ENCODE measurements at places on chromosomes 2 and 18.

GRCh38 chr2:63044362-63045327 is 6.0 kb upstream of the OTX1 start:
- DNase-seq = no peak

DNA sequence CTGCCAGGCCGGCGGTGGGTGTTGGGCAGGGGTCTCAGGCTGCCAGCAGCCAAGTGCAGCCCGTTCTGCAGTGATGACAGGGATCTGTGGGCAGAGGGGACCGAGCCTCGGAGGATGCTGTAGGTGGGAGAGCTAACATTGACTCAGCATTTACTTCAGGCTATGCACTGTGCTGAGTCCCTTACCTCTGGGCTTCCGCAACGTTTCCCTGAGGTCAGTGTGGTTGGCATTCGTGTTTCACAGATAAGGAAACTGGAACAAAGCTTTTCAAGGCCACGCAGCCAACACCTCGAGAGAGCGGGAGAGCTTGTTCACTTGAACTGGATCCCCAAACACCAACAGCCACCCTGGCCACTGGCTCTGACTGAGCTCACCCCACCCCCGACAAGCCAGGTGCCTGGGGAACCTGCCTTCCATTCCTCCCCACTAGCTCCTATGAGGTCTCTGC is 839 bp upstream of the GPR148 start:
- no peak for DNase-seq

DNA sequence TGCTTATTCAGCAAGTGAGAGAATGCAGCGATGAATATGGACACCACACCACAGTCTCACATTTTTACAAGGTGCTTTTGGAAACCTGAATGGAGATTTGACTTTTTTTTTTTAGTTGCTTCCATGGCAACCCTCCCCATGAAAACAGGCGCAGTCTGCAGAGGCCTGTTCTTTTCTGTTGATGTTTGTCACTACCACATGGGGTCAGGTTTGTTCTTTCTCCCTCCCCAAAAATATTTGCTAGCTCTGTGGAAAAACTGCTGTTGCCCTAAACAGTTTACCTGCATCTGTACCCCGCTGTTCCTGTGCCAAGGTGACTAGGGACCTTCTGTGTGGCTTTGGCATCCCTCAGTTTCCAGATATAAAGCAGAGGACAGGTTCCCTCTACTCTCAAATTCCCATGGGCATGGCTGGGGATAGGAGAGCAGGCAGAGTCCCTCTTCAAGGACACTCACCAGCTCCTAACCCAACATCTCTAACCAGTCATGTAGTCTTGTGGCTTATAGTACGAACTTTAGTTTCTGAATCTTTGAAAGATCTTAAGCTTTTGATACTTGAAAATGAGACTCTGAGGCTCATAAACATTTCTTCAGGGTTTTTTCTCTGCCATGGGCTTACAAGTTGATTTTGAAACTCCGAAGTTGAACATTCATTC is 14.7 kb upstream of the MAPRE2 start:
- DNase-seq = no peak

DNA sequence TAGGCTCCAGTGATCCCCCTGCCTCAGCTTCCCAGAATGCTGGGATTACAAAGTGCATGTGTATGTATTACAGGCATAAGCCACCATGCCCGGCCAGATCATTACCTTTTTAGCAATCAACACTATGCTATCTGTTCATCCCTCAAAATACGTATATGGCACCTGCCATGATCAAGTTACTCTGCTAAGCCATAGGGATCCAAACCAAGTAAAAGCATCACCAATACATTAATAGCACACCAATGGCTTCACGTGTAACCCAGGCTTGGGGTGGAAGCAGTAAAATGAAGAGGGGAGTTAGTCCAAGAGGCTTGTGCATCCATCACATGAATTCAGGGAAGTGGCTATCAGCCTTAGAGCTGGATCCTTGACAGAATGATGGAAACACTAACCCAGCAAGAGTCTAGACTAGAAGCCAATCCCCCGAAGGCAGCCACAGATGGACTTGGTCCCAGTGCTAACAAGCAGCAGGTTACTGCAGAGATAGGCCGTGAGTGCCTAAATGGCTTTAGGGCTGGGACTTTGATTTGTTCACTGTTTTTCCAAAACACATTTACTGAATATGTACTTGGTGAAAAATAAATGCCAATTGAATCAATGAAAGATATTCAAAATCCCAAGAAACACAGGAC is 11.3 kb downstream of the HDLBP start:
- DNase-seq = no peak

- DNase-seq = peak; percentile 70
Measured at GRCh38 chr18:25646971-25647370, 295.0 kb upstream of the ZNF521 start.

GRCh38 chr18:56606618-56607017 is 31.8 kb downstream of the TXNL1 start:
- no peak for DNase-seq

DNA sequence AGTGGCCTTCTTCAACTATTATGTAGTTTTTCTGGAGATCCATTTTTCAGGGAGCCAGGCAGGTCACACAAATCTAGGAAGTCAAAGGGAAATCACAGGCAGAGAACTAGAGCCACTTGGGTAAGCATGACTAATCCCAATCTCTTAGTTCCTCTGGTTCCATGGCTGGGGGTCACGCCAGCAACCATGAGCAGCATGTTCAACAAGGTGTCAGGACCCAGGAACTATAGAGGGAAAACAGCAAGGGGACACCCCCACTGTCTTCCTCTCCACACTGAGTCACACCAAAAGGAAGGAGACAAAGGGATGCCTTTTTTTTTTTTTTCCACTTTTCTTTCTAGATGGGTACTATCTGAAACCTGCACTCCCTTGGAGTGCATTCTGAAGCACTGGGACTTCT is 250.9 kb downstream of the OTX1 start:
- no peak for DNase-seq

DNA sequence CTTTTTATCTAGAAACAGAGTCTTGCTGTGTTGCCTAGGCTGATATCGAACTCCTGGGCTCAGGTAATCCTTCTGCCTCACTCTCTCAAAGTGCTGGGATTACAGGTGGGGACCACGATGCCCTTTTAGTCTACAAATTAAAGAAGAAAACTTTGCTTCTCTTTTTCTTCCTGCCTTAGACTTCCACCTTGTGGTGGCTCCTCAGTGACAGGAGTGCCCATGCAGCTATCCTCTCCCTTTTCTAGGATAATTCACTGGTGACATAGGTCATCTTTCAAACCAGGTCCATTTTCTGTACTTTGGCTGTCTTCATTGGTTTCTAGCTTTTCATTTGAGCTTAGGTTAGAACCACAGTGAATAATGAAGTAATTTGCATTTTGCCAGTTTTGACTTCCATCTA is 13.6 kb downstream of the DCAF17 start:
- no peak for DNase-seq

- DNase-seq = no peak
Measured at GRCh38 chr2:85786865-85787264, 33.1 kb downstream of the ATOH8 start.

GRCh38 chr2:111617299-111618225 is 266.4 kb downstream of the ANAPC1 start:
- DNase-seq = peak; percentile 81

- no peak for DNase-seq
Measured at GRCh38 chr2:158969715-158970240, 1.3 kb downstream of the TANC1 start.

DNA sequence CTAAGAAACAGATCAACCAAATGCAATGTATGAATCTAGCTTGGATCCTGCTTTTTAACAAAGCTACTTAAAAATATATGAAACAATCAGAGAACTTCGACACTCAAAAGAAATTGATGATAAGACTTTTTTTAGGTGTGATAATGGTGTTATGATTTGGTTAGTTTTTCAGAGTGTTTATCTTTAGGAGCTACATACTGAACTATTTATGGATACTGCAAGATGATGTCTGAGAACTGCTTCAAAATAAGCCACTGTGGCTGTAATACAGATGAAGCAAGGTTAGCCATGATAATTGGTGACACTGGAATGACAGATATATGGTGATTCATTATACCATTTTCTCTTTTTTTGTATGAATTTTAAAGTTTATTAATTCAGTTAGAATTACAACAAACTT is 14.2 kb downstream of the SLC25A12 start:
- DNase-seq = no peak

DNA sequence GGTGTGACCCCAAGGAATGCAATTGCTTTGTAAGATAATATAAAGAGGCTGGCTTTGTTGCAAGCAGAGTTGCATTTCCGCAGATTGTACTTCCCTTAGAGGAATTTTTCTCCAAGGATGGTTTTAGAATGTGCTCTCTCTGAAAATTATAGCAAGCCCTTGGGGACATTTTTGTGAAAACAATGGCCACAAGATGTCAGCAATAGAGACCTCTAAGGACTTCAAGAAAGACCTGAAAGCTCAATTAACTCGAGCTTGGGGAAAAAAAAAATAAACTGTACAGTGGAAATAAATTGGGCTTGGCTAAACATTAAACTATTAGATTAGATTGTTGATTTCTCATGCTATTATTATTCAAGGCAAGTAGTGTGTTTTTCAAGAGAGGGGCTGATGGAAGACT is 81.3 kb upstream of the KYNU start:
- DNase-seq = peak; percentile 63

- DNase-seq = no peak
Measured at GRCh38 chr2:198659096-198659870, 798.5 kb downstream of the SATB2 start.

- DNase-seq = peak; percentile 47
Measured at GRCh38 chr2:225104971-225105370, 62.7 kb upstream of the DOCK10 start.

GRCh38 chr2:72515696-72516095 is 310.1 kb downstream of the EXOC6B start:
- no peak for DNase-seq

GRCh38 chr2:165718610-165719210 is 75.3 kb downstream of the GALNT3 start:
- DNase-seq = no peak

Measured in renal cortical epithelial cell (primary cell).